ENCODE measurements at places on chromosomes 4 and X.

DNA sequence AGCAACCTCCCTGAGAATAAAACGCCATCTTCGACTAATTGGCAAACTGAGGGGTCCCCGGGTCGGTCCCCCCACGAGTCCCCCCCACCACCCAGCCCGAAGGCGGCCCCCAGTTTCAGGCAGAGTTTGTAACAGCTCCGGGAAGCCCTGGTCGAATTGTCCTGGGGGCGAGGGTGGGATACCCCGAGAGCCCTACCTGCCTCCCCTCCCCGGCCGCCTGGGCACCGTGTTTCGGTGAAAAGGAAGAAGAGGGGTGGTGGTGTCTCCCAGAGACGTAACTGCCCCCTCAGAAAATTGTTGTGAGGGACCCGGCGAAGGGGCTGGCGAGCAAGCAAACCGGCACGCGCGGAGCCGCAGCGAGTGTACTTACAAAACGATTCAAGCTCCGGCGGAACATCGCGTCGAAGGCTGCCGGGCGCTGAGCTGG lies 1.2 kb downstream of the ATP11C start:
- DNase-seq, result peak; percentile 11

DNA sequence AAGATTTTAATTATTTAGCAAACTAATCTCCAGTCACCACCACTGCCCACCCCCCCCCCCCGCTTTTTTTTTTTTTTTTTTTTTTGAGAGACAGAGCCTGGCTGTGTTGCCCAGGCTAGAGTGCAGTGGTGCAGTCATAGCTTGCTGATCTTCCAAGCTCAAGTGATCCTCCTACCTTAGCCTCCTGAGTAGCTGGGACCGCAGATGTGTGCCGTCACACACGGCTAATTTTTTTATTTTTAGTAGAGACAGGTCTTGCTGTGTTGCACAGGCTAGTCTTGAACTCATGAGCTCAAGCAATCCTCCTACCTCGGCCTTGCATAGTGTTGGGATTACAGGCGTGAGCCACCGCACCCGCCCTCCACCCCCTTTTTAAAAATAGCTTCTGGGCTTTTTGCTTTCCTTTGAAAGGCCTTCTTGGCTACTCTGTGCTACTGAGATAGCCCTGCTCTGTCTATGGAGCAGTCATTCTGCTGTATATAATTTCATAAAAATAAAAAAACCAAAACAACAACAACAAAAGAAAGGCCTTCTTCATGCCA lies 18.7 kb downstream of the TXLNG start:
- DNase-seq, result no peak

GRCh38 chrX:397575-397974 lies 10.9 kb upstream of the PPP2R3B start:
- DNase-seq, result no peak

GRCh38 chr4:57303012-57303751 lies 193.0 kb upstream of the IGFBP7 start:
- no peak for DNase-seq
